ENCODE measurements at places on chromosomes 16 and 17.

DNA sequence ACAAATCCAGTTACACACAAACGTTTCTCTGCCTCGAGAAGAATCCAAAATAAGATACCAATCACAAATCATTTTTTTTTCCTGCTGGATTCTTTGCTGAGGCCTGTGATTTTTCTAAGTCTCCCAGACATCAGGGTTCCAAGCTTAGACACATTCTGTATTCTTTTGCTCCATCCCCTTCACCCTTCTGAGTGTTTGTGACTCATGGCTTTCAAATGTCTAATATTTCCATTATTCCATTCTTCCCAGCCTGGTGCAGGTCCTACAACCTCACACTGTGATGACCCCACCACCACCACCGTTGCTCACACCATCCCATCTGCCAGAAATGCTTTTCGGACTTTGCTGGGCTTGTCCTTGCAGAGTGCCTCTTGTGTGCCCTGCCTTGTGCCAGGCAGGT lies 480.1 kb downstream of the SOX9 start:
- no peak for DNase-seq

DNA sequence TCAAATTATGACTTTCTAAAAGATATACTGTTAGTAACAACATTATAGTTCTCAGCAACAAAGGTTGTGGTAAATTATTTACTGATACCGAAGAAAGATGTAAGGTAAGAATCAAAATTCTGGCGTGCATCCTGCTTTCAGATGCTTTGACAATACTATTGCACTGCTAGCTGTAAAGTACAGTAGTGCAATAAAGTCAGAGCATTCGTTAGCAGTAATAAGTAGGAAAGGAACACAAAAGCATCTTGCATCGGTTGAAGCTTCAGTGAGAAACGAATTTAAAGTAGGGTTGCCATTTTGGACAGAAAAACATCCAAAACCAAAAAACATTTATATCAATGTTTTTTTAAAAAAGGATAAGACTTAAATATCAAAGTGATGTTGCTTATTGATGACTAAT lies 4.0 kb downstream of the SKA2 start:
- DNase-seq = no peak

GRCh38 chr16:16149710-16150116 lies 73.6 kb downstream of the ABCC6 start:
- no peak for DNase-seq

GRCh38 chr16:64711596-64711995 lies 410.3 kb downstream of the CDH11 start:
- no peak for DNase-seq

GRCh38 chr16:1432388-1433262 lies 1.7 kb downstream of the PERCC1 start:
- no peak for DNase-seq
